ENCODE measurements at places on chromosomes 2 and 18.

DNA sequence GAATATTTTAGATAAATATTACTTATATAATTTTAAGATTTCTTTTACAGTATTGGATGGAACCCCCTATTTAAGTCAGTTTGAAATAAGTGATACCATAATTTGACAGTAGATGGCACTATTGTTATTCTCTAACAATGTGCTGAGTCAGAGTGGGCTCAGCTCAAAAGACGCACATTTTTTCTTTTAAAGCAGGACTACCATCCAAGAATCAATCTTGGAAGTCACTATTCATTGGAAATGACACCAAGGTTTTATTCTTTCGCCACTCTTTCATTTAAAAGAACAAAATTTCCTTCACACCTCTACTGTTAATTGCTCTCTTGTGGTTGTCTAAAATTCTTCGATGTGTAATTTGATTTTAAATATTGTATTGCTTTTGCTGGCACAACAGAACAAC lies 32.6 kb upstream of the SPAG16 start:
- no peak for DNase-seq

DNA sequence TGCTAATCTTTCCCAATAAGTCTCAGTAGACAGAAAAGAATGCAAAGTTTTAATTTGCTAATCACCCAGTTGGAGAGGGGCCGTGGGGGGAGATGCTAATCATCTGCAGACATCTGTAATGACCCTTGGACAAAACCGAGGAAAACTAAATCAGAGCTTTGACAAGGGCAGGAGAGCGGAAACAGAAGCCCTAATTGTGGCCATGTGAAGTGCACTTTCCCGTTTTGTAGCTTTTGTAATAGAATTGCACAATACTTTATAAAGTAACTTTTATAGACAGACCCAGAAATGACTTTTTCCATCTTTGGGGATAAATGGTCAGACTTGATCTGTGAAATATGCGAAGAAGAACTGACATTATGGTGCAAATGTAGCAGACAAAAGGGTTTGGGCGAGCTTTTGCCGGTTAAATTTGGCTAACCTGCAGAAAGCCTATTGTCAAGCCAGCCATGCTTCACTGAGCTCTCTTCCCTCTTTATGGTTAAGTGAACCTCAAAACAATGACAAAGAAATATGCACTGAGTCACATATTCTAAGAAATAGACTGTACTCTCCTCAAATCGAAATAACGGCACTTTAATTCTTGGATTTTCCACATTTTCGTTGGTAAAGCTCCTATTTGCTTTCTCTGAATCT lies 980.1 kb upstream of the POU3F3 start:
- DNase-seq, result no peak

- no peak for DNase-seq
These were observed 12.7 kb downstream of the THOC1 start for GRCh38 chr18:255171-255570.

- no peak for DNase-seq
These were observed 199.3 kb upstream of the CCDC68 start for GRCh38 chr18:55158570-55158969.

- DNase-seq, result no peak
These were observed 291.3 kb upstream of the NCKAP5 start for GRCh38 chr2:133859578-133859977.

GRCh38 chr2:197254776-197255530 lies 55.6 kb downstream of the ANKRD44 start:
- no peak for DNase-seq

- no peak for DNase-seq
These were observed 5.8 kb upstream of the COLEC12 start for GRCh38 chr18:506264-506663.

GRCh38 chr2:64312622-64313397 lies 141.2 kb upstream of the LGALSL start:
- no peak for DNase-seq

GRCh38 chr2:201235860-201236811 lies 24.2 kb upstream of the CASP8 start:
- no peak for DNase-seq

GRCh38 chr18:44935455-44935854 lies 254.8 kb downstream of the SETBP1 start:
- no peak for DNase-seq

- DNase-seq, result no peak
These were observed 163.6 kb upstream of the ZNF516 start for GRCh38 chr18:76658627-76659026.

- no peak for DNase-seq
These were observed 1398.0 kb upstream of the NXPH2 start for GRCh38 chr2:140178234-140178633.

DNA sequence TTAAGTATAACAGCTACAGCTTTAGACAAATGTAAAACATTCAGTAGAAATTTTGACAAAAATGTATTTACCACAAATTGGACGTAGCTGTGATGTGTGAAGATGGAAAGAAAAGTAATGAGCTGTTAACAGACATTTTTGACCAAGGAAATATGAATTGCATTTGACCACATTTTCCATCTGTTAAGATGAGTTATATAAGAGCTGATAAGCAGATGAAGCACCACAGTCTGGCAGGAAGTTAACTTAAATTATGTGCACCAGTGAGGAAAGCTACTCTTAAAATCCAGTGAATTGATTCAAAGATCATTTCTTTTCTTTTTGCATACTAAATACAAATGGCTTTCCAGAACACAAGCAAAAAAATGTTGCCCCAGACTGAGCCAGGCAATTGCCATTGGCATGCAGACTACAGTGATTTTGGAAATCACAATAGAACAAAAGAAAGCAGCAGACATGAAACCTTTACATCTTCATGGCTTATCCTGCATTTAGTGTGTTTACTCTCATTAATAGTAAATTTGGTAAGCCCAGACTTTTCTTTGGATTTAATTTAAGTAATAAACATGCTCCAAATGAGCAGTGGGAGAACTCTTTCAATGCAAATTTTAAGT lies 493.7 kb downstream of the TMX3 start:
- DNase-seq, result no peak

DNA sequence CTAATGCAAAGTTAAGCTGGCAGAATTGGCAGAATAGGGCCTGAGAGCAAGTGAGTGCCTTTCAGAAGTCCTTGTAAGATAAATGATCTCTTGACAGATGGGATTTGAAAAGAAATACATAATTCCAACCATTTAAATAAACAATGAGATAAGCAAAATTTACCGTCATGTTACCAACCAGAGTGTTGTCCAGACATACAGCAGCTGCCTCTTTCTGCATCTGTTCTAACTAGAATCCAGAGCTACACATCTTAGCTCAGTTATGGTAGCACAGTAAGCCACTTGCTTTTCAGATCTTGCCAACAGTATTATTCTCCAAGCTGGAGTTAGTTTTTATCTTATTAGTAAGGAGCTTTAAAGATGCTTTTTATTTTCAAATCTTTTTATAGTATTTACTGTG lies 179.6 kb downstream of the BARD1 start:
- no peak for DNase-seq

DNA sequence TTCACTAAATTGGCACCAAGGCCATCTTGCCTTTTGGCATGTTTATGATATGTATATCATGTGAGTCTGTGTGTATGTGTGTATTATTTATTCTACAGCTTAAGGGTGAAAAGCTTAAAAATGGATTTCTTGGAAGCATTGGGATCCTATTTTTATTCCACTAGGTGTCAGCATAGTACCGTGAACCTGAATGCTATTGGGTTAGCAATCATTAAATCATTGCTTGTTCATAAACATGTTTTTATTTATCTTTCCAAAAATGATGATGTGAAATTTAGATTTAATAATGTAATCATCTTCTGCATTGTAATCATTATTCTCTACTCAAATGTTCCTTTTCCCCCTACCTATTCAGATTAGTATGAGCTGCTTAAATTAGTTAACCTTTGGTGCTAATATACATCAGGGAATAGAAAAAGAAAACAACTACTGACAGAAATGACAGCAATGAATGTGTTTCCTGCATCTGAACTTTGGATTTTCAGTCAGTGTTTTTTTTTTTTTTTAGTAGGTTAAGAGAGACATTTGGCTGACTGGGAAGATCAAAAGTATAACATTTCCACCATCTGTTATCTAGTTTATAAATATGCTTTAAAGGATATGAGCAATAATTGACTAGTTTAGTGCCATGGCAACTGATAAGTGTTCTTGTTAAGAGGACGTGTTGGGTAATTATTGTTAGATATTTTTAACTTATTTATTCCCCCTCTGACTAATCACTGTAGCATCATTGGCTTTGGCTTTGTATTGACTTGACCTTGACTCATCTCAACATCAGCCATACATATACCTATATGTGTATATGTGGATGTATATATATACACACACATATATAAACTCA lies 14.1 kb upstream of the ZSWIM2 start:
- DNase-seq, result no peak

- DNase-seq, result no peak
These were observed 63.4 kb downstream of the BMP10 start for GRCh38 chr2:68807821-68808266.

- no peak for DNase-seq
These were observed 727 bp downstream of the ZFAND2B start for GRCh38 chr2:219207134-219207883.

GRCh38 chr2:38201784-38202183 lies 125.8 kb upstream of the CYP1B1 start:
- DNase-seq, result no peak

GRCh38 chr18:6963452-6964097 lies 154.0 kb downstream of the LAMA1 start:
- DNase-seq, result no peak

GRCh38 chr2:67652679-67653078 lies 255.5 kb downstream of the ETAA1 start:
- DNase-seq, result no peak

GRCh38 chr2:187991389-187991788 lies 300.3 kb upstream of the GULP1 start:
- DNase-seq, result no peak

DNA sequence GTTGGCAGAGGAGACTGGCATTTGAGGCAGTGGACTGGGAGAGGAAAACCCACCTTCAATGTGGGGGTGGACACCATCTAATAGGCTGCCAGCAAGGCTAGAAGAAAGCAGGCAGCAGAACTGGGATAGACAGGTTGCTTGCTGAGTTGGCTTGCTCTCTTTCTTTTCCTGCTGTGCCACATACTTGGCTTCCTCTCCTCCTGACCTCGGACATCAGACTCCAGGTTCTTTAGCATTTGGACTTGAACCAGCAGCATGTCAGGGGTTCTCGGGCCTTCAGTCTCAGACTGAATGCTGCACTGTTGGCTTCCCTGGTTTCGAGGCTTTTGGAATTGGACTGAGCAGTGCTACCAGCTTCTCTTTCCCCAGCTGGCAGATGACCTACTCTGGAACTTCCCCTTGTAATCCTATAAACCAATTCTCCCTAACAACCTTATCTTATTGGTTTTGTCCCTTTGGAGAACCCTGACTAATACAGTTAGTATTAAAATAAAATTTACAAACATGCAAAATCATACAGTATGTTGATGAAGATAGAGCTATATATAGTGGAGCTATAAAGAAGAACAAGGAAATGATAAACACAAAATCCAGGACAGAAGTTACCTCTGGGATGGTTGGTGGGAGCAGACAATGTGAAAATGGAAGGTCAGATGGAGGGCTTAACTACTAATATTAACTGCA lies 15.9 kb downstream of the DSEL start:
- DNase-seq, result no peak

DNA sequence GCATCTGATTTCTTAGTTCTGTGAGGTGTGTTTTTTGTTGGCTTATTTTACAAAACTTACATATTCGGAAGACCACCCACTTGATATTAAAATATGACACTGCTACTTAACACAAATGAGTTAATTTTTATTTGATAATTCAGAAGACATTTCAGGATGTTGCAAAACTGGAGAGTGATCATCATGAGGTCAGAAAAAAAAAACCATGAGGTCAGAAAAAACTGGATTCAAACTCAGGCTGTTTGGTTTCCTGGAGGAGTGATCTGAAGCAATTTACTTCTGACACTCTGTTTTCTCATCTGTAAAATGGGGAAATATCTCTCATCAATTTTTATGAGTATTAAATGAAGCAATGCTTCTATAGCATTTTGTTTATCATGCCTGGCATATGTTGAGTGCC lies 1.8 kb upstream of the CCBE1 start:
- no peak for DNase-seq

DNA sequence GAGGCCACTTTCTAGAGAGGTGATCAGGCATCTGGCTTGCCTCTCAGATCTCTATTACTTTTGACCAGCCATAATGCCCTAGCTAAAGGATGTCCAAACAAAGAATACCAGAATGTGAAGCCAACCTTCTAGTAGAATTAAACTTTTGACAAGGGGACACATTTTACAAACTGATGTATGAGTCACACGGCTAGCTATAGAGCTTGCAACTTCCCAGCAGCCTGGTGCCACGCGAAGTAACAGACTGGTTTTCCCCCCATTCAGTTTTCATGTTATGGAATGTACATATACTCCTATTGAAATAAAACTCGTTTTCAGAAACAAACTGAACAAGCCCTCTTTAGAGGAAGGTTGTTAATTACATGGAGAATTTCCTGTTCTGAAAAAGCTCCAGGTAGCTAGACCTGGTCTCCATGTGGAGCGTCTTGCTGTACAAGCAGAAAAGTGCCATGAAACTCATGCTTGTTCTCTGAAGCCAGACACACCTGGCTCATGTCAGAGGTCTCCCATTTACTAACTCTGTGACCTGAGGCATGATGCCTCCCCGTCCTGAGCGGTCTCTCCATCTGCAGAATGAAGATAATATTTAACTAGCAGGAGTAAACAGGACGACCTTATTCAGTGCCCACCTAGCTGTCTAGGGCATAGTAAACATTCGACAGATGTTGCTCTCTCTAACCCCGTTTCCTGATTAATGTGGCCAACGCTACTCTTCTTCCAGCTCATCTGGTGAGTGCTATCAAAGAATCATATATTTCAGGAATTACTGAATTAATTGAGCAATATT lies 81.5 kb upstream of the MAP3K20 start:
- no peak for DNase-seq

DNA sequence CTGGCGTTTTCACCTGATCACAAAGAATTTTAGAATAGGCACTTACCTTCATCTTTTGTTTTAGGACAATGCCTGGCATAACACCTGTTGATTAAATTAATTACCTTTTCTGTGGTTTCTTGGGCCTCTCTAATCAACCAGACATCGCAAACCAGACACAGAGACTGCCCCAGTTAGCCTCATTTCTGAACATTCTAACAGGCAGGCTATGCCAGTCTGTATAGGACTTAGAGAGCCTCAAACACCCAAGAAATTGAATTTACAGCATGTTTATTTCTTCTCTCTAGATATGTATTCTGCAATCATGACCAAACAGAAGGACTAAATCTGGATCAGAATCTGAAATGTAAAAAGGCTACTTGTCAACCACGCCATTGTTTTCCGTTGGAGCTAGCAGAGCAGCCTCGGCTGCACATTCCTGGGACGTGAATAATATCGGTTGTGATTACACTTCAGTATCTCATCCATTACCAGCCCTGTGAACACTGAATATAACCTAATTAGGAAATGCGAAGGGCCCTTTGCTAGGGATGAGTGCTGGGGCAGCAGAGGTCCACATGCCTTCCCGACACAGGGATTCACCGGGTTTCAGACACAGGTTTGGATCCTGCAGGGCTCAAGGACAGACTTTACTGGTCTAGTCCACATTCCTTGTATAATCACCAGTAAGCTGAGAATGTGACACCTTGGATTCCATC lies 17.5 kb upstream of the CDC42EP3 start:
- DNase-seq, result no peak

GRCh38 chr18:23992089-23992940 lies 22.2 kb upstream of the TTC39C start:
- DNase-seq, result no peak

All from stimulated activated CD8-positive, alpha-beta memory T cell treated with anti-CD3 and anti-CD28 coated beads, Interleukin-7, amount 100 ng/mL, for 1 hour (primary cell).